Right renal cortex interstitium (tissue), 3 donors: ENCODE measurements at places on chromosomes 4 and X.

DNA sequence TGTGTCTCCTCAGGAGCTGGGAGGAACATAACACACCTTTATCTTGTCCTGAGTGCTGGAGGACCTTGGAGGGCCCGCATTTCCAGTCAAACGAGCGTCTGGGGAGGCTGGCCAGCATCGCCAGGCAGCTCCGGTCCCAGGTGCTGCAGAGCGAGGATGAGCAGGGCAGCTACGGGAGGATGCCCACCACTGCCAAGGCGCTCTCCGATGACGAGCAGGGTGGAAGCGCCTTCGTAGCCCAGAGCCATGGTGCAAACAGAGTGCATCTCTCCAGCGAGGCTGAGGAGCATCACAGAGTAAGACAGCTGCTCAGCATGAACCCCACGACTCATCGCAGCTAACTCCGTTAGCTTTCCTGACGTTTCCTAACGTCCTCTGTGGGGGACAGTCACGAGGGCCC, 430 bp downstream of the TRIML1 start:
- no peak for DNase-seq

GRCh38 chr4:26632916-26633315, 49.0 kb downstream of the TBC1D19 start:
- DNase-seq, result no peak

GRCh38 chr4:173420324-173420752, 21.4 kb upstream of the SCRG1 start:
- no peak for DNase-seq

DNA sequence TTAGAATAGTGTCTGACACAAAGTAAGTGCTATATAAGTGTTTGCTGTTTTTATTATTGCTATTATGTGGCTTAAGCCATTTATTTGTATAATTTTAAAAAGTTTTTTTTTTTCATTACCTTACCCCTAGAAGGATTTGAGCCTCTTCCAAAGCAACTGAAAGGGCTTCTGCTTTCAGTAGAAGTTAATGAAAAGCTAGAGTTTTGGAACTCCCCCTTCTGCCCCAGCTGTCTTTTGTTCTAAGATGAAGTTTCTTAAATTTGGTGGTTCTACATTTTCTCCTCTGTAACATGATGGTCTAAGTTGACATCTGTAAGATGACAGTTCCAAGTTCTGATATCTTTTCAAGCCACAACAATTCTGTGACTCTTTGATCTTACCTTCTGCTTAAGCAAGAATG, 30.3 kb downstream of the FHIP1A start:
- no peak for DNase-seq

- no peak for DNase-seq
Measured at GRCh38 chr4:185773419-185773818, 38.6 kb downstream of the SORBS2 start.

DNA sequence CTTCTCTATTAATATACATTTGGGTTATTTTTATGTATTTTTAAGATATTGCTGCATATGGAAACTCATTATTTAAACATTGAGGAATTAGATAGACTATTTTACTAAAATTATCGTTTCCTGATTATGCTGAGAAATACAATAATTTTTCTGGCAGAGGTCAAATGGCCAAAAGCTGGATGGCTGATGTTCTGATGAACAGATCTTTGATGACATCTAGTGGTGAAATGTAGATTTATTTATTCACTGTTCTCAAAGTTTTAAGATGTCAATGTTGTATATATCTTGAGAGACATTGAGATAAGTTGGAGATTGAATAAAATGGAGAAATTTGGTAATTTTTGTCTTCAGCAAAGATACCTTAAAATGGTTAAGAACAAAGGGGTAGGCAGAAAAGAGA, 96.2 kb downstream of the UGT8 start:
- DNase-seq, result no peak

DNA sequence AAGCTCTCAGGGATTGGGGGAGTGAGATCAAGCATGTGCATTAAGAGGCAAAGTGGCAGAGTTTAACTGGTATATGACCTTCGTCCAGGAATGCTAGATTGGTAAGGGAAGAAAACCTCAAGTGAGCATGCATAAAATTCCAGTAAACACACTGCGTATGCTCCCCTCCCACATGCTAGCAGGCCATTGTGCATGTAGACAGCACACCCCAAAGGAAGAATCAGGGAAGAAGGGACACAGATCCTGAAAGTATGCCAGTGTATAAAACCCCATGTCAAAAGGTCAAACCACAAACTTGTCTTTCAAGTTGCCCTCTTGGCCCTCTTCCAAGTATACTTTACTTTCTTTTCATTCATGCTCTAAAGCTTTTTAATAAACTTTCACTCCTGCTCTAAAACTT, 405.2 kb upstream of the CNKSR2 start:
- DNase-seq, result no peak

GRCh38 chrX:33190016-33190415, 21.3 kb downstream of the DMD start:
- DNase-seq, result no peak

DNA sequence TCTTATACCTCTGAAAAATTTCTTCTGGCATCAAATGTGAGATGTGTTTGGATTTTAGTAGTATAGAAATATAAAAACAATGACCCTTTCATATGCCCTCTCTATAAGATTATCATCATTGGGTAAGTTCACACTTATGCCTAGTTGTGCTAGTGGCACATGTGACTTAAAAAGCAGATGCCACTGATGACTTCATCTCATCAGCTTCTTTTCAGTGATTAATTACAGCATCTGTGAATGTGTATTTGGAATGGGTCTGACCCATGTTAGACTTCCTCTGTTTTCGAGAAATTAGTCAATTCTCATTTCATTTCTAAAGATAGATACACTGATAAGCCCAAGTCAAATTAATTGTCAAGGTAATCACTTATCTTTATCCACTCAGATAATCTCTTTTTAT, 698.7 kb downstream of the GABRG1 start:
- no peak for DNase-seq

- DNase-seq, result no peak
Measured at GRCh38 chrX:10496345-10496965, 123.9 kb downstream of the MID1 start.
